C1 segment of cervical spinal cord (tissue), 14 donors: ENCODE measurements at places on chromosomes 3 and 15.

GRCh38 chr15:64490598-64491259, 30.4 kb downstream of the ZNF609 start:
- DNase-seq: no peak

GRCh38 chr3:127410678-127411077, 122.8 kb upstream of the PRR20G start:
- DNase-seq: no peak

DNA sequence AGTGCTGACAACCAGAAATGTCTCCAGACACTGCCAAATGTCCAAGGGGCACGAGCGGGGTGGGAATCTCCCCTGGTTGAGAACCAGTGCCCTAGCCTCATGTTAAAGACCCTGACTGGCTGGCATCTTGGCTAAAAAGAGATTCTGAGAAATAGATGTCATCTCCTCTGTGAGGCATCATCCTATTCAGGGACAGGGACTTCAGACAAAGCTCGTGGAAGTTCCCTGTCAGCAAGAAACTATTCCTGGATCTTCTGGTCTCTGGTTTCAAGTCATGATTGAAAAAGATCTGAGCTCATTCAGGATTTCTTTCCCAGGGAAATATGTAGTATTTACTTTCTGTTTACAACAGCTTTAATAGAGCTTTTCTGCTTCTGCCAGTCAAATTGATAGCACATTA, 10.8 kb downstream of the WDR5B start:
- no peak for DNase-seq

DNA sequence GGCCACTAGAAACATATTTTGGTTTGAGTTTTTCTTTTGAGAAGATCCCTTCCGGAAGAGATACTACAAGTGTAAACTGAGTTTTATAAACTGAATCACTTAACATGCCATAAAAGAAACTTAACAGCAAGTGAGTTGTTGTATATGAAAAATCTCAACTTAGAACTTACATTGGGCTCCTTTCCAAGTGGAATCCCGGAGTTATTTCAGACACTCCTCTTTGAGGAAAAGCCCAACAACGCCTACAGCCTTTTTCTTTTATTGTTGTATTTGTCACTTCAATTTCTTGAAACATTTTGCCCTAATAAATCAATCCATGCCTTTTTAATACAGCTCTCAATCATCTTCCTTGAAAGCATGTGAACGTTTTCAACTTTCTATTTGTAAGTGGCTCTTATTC, 137.3 kb downstream of the FEZF2 start:
- DNase-seq: no peak

GRCh38 chr15:25947323-25948314, 84.5 kb upstream of the ATP10A start:
- no peak for DNase-seq

DNA sequence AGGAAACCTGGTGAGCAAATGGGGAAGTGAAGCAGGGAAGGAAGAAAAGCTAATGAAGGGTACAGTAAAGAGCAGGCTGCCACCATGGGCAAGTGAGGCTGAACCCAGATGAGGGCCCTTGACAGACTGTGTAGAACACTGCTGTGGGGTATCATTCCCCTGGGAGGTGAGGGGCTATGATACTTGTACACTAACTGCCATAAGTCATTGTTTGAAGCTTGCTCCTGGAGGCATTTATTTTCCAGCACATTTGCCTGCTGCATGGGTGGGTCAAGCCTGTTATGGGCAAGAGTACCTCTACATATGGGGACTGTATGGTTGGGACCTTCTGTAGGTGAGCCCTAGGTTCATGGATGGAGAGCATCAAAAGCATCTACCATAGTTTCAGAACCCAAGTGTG, 57.4 kb downstream of the POMGNT2 start:
- DNase-seq: no peak

GRCh38 chr3:136667081-136667480, 85.1 kb downstream of the STAG1 start:
- DNase-seq: no peak

DNA sequence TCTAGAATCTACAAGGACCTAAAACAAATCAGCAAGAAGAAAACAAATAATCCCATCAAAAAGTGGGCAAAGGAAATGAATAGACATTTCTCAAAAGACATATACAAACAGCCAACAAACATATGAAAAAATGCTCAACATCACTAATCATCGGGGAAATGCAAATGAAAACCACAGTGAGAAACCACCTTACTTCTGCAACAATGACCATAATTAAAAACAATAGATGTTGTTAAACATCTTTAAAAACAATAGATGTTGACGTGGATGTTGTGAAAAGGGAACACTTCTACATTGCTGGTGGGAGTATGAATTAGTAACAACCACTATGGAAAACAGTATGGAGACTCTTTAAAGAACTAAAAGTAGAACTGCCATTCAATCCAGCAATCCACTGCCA, 96.2 kb downstream of the CBLB start:
- DNase-seq: no peak

DNA sequence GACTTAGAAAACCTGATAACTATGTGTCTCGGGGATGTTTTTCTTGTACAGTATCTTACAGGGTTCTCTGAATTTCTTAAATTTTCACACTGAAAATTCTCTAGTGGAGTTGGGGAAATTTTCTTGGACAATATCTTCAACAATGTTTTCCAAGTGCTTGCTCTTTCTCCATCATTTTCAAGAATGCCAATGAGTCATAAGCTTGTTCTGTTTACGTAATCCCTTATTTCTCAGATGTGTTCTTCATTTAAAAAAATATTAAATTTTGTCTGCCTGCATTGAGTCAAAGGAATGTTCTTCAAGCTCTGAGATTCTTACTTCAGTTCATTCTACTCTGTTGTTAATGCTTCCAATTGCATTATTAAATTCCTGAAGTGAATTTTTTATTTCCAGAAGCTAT, 21.9 kb upstream of the PLSCR2 start:
- DNase-seq: no peak

DNA sequence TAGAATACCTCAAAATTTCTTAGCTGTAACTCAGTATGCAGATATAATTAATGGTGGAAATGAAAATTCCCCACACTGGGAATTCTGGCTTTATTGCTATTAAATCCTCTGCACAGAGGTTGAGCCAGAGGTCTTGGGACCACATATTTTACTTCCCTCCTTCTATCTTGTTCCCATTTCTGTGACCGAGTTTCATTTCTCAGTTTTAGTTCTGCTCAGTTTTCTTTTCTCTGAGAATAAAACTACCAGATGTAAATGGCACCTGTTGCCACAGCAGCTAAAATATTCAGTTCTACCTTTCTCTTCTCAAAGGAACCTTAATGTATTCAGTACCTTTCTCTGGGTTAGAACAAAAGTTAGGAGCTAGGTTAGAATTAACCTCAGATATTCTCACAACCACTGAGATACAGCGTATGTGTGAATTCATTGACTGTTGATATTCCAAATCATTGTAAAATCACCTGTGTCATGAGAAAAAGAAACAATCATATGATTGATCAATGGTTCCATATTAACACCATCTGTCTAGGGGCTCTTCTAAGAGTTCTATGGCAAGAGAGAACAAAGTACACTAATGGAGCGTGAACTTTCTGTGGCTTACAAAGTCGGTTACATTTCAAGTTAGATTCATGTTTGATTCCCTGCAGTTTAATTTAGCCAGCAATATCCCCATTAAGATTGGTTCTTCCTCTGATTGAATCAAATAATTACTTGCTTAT, 374.1 kb downstream of the EFHB start:
- DNase-seq: no peak
